ENCODE measurements at places on chromosomes 16 and 17. TPM values are rescaled to one million over a fixed set of nuclear protein-coding genes. Genes with fewer than 3 reads are reported as not detected.

The PRSS33 gene
- 0.17 TPM for total RNA-seq

The NPIPB2 gene
- 8.5 TPM for total RNA-seq

The TBC1D28 gene
- not detected for total RNA-seq

The SCNN1G gene
- not detected for total RNA-seq

The MT1E gene
- 12.4 TPM for total RNA-seq

The CTF1 gene
- total RNA-seq, result 0.27 TPM

DNA sequence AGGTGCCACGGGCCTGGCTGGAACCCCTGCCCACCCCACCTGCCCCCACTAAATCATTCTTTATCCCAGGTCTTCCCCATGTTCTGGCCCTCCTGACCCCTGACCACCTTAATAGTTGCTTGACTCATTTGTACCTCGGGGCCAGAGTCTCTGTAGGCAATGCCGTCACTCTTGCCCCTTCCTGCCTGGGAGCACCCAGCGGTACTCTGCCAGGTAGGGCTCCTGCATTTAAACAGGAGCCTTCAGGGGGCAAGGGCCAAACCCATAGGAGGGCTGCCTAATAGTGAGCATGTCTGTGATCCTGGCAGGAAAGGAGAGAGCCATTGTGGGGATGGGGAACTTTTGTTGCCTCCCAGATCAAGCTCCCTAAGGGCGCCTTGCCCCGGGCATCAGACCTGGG is 8.8 kb upstream of the ITGA3 start:
- DNase-seq, result no peak

- DNase-seq, result no peak
Measured at GRCh38 chr16:68436581-68436980, 11.7 kb downstream of the SMPD3 start.

DNA sequence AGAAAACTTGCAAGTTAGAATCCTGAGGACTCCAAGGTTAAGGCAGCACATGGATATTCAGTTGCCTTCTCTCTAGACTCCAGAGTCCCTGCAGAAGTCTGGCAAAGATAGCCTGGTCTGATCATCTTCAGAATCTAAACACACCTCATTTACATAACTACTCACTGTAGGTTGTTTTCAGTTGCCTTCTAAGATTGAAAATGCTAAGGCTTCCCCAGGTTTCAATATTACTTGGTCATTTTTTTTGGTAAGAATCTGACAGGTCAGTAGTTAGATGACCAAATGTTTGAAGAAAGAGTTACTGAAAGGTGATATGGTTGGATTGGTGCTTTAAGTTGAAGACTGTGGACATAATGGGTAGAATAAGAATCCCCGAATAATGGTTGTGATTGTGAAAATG is 205.4 kb upstream of the KCNJ16 start:
- no peak for DNase-seq

DNA sequence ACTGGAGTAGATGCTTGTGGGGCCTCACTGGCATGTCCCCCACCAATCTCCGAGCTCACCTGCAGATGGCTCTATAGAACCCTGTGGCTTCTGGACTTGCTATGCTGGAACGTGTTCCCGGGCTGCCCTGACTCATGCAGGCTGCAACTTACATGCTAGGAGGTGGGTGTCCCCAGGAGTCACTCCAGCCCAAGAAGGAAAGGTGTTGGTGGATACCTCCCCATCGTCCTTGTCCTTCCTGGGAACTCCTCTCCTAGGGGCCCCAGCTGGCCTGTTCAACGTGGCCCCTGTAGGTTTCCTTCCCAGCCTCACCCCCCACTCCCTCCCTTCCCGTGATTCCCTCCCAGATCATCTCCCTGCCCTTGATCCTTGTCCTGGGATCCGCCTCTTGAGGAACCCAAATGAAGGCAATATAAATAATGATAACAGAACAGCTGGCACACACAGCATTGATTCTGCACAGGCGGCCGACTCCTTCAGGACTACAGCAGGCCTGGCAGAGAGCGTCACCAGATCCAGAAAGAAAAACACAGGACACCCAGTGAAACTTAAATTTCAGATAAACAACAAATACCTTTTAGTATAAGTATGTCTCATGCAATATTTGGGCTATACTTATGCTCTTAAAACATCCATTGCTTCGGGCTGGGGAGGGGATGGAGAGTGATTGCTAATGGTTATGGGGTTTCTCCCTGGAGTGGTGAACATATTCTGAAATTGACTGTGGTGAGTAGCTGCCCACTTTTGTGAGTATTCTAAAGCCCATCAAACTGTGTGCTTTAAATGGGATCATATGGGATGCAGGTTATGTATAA is 221.1 kb upstream of the GSE1 start:
- DNase-seq, result peak; percentile 3

- no peak for DNase-seq
Measured at GRCh38 chr17:80591788-80592187, 47.1 kb downstream of the RPTOR start.

DNA sequence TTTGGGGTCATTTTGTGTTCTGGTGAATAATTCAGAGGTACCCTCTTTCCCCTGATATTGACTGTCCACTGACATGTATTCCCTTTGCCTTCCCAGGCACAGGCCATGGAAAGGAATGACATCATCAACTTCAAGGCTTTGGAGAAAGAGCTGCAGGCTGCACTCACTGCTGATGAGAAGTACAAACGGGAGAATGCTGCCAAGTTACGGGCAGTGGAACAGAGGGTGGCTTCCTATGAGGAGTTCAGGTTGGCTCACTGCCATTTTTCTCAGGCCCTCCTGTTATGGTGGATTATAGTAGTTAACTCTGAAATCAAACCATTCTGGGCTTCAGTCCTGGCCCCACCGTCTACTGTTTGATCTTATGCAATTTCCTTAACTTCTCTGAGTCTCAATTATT is 1.6 kb upstream of the EFTUD2 start:
- DNase-seq, result no peak

DNA sequence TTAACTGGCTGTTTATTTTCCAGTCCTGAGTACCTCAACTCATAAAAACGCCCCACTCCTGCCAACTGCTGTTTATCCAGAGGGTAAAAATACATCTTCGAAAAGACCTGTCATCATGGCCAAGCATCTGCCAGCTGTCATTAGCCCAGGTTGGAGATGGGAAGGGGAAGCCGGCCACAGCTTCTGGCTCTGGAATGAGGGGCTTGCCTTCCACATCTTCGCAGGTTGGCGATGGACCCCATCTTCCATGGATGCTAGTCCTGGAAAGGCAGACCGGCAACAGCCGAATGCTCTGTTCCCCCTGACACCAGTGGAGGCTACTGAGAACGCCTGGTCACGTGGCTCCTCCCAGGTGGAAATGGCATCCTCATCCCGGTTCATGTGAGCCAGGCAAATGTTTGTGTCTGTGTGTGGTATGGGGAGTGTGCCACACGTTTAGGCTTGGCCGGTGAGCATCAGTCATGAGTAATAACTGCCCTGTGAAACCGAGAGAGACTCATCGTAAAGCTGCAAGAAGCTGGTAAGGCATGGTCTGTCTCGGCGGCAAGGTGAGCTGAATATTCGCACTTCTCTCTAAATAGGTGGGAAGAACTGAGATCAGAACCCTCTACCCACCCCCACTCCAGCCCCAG is 420 bp upstream of the KRTAP17-1 start:
- no peak for DNase-seq

GRCh38 chr17:49629447-49629846 is 48.5 kb downstream of the SPOP start:
- DNase-seq, result no peak

DNA sequence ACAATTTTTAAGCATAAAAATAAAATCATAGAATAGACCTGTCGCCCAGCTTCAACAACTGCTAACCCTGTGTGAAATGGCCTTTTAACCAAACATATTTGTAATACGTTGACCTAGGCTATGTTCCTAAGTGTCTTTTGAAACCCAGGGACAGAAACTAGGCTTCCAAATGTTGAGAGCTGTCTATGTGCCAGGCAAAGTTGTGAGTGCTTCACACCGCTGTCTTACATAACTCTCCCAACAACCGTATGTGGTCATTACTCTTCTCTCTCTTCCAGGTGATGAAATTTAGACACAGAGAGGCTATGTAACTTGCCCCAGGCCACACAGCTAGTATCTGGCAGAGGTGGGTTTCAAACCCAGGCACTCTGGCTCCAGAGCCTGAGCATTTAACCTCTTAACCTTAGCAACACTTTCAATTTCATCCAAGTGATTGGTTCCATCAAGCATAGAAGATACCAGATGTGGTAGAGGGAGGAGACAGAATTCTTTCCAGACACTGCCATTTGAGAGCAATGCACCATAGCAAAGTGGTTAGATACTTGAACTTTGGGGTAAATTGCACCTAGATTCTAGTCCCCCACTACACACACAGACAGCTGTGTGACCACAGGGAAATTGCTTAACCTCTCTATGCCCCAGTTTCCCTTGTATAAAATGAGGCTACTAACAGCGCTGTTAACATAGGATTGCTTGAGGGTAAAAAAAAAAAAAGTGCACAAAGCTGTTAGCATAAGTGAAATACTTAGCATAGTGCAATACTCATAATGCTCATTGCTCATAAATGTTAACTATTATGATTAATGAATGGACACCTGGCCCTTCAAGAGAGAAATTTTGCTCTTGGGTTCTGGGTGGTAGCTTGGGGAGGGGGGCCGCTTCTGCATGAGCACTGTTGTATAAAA is 160.6 kb downstream of the IRX3 start:
- no peak for DNase-seq

- no peak for DNase-seq
Measured at GRCh38 chr17:61250335-61250890, 149.2 kb upstream of the TBX2 start.
